Stimulated activated CD8-positive, alpha-beta memory T cell treated with anti-CD3 and anti-CD28 coated beads, Interleukin-15, amount 100 ng/mL, for 4 hours (primary cell): ENCODE measurements at places on chromosomes 1 and 21.

DNA sequence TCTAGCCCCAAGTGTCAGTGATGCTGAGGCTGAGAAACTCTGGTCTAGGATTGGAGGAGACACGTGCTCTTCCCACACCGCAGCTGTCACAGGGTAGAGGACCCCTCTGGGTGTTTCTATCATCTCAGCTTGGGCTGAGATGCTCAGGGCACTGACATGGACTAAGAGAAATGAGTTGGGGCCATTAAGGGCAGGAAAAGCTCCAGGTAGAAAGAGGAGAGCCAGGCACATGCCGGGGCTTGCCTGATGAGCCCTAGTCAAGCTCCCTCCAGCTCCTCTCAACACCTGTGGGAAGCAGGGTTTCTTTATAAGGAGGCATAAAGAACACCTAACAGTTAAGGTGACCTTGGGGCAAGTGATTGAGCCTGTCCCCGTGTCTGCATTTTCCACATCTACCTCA is 17.3 kb downstream of the ABCA4 start:
- DNase-seq = no peak

GRCh38 chr1:114258074-114258473 is 104.4 kb upstream of the SYT6 start:
- no peak for DNase-seq

- DNase-seq = no peak
Observed at GRCh38 chr1:30399026-30399425, 324.4 kb downstream of the MATN1 start.

DNA sequence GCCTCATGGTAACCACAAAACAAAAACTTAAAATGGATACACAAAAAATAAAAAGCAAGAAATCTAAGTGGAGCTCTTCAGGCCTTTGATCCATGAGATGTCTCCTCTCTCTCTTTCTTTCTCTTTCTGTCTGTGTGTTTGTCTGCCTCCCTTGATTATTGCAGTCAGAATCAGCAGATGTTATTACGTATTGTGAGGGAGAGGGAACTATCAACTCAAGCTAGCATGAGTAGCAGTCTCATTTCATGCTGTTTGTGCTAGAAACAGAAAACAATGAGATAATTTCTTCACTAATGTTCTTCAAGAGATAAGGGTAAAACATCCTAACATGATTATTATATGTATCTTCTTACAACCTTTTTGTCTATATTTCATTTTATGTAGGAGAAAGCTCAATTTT is 103.7 kb upstream of the PDC start:
- no peak for DNase-seq

- DNase-seq = no peak
Observed at GRCh38 chr1:41496080-41497055, 11.9 kb upstream of the EDN2 start.

DNA sequence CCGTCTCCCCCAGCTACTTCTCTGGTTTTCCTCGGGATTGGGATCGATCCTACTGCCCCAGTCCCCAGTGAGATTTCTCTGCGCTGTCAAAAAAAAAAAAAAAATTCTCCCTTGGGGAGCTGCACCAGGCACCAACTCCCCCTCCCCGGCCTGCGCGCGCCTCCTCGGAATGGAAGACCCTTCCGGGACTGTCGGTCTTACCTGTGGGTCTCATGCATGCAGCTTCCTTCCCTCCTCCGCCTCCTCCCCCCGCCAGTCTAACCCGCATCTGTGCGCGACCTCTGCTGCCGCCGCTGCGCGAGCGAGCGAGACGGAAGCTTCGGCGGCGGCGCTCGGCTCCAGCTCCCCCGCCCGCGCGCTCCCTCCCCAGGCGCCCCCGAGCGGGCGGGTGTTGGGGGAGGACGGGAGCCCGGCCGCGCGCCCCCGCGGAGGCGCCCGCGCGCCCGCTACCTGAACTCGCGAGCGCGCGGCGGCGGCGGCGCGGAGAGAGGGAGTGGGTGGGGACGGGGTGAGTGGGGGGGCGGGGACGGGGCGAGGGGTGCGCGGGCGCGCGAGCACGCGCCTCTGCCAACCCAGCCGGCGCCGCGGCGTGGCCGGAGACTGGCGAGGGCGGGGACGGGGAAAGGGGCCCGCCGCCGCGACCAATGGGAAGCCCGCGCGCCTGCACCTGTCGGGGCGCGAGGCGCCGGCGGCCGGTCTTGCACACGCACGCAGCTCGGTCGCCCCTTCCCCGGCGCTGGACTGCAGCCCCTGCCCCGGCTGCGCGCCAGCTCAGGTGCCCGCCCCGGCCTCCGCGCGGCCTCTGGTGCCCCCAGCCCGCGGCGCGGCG is at the start of gene SUSD4:
Gene SUSD4 (minus strand): TSS at position 321 of the 829 bp plus-strand sequence. CDS start 751 bp downstream, outside the sequence.
- peak; percentile 51 for DNase-seq

DNA sequence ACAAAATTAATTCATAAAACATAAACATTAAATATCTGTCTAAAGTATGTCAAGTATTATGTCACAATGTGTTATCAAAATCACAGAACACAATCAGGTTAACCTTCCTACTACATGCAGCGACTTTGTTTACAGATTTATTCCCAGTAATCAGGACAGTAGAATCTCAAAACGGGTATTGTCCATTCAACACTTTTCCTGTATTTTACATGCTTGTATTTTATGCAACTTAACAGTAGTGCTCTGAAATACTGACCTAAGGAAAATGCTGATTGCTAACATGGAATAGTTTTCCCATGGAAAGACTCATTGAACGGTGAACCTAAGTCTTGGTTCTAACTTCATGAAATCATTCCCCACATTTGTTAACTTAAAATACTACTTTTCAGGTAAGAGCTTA is 2.3 kb downstream of the SERBP1 start:
- no peak for DNase-seq

DNA sequence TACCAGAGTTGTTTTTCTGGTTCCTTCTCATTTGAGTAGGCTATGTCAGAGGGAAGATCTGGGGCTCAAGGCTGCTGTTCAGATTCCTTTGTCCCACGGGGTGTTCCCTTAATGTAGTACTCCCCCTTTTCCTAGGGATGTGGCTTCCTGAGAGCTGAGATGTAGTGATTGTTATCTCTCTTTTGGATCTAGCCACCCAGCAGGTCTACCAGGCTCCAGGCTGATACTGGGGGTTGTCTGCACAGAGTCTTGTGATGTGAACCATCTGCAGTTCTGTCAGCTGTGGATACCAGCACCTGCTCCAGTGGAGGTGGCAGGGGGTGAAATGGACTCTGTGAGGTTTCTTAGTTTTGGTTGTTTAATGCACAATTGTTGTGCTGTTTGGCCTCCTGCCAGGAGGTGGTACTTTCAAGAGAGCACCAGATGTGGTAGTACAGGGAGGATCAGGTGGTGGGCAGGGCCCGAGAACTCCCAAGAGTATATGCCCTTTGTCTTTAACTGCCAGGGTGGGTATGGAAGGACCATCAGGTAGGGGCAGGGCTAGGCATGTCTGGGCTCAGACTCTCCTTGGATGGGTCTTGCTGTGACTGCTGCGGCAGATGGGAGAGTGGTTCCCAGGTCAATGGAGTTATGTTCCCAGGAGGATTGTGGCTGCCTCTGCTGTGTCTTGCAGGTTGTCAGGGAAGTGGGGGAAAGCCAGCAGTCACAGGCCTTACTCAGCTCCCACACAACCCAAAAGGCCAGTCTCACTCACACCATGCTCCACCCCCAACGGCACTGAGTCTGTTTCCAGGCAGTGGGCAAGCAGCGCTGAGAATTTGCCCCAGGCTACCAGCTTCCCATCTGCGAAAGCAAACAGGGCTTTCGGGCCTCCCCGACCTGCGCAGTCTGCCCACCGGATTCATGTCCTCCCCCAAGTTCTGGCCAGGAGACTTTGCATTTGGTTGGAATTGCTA is 64.2 kb downstream of the SERINC2 start:
- no peak for DNase-seq

DNA sequence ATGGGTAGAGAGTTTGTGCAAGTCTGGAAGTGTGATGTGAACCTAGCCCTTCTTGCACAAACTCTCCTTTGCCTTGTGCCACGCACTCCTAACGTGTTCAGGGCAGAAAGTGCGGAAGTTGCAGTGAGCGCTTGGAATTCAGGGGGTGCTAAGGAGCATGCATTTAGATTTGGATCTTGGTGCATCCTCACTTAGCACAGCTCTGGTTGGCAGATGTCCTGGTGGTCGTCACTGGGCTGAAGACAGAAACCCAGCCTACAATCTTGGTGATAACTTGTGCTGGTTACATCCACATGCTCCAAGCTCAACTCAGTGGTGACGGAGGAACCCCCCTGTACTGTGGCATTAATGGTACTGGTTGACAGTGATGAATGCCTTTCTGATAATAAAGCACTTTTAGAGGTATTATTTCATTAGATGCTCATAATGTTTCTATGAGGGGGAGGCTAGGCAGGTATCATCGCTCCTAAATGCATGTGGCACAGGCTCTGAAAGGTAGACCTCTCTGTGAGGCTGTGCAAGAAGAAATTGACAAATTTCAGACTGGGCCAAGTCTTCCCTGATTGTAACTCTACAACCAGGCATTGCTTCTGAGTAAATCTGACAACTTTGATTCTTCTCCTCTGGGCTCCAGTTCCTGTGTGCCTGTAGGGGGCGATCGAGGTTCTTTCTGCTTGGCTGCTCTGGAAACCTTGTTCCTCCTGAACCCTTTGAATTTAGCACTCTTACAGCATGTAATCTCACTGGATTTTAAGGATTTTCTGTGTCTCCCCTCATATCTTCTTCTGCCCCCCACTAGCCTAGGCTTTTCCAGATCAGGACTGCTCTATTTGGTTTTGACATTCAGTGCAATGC is 40.6 kb downstream of the MAPKAPK2 start:
- no peak for DNase-seq

- no peak for DNase-seq
Observed at GRCh38 chr1:184535191-184535970, 148.6 kb downstream of the C1orf21 start.

GRCh38 chr1:101971304-101971703 is 25.4 kb downstream of the OLFM3 start:
- DNase-seq = no peak

- no peak for DNase-seq
Observed at GRCh38 chr1:218837051-218837450, 336.6 kb upstream of the LYPLAL1 start.

GRCh38 chr1:18941221-18942141 is 15.0 kb downstream of the IFFO2 start:
- no peak for DNase-seq

DNA sequence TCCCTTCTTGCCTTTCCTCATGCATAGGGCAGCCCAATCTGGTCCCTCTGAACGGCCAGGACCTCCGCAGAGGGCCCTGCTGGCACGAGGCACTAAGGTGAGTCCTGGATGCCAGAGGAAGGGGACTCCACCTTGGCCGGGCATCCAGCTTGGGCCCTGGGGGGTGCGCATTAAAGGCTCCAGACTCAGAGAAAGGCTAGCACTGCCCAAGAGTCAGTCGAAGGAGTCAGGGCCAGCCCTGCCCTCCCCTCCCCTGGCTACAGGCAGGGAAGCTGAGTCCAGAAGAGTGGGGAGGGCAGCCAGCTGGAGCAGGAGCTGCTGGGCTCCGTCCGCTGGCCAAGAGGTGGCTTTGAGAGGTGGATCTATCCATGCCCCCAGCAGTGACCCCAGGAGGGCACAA is 2.8 kb upstream of the EFNA4 start:
- no peak for DNase-seq

DNA sequence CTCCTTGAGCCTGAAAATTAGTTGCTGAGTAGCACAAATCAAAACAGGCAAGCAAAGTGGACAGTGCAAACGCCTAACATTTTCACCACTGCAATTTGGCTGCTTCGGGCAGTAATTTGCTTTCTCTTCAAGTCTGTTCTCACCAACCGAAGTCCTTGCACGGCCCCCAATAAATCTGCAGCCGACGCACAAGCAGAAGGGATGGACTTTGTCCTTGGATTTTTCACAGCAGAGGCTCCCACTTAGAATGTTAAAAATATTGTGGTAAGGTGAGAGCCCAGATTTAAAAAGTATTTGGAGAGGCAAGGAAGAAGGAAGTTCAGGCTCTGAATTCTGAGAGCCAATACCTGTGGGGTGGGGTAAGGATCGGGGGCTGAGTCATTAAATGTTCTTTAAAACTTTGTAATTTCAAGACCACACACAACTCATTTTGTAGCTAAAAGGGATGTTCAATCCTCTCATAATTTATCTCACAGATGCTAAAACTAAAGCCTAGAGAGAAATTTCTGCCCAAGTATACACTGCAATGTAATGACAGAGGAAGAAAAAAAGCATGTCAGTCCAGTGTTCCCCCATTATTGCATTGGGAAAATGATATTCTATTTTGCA is 6.2 kb downstream of the CD247 start:
- DNase-seq = no peak

- no peak for DNase-seq
Observed at GRCh38 chr1:67894981-67895735, 61.9 kb upstream of the GNG12 start.

DNA sequence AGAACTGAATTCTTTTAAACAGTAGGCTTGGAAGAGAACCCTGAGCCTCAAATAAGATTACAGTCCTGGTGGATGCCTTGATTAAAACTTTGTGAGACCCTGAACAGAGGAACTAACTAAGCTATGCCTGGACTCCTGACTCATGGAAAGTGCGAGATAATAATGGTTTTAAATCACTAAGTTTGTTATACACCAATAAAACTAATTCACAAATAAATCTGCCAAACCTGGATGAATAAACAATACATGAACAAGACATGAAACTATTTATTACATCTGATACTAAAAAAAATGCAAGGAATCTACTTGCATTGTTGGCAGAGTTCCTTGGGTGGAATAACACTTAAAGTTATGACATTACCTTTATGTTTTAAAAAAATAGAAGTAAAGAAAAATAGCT is 118.4 kb downstream of the PIGK start:
- DNase-seq = no peak

- DNase-seq = no peak
Observed at GRCh38 chr1:193807208-193807607, 620.8 kb upstream of the B3GALT2 start.

GRCh38 chr1:24418898-24419628 is 3.5 kb downstream of the NIPAL3 start:
- DNase-seq = no peak

- no peak for DNase-seq
Observed at GRCh38 chr1:16175610-16176553, 20.0 kb upstream of the EPHA2 start.

DNA sequence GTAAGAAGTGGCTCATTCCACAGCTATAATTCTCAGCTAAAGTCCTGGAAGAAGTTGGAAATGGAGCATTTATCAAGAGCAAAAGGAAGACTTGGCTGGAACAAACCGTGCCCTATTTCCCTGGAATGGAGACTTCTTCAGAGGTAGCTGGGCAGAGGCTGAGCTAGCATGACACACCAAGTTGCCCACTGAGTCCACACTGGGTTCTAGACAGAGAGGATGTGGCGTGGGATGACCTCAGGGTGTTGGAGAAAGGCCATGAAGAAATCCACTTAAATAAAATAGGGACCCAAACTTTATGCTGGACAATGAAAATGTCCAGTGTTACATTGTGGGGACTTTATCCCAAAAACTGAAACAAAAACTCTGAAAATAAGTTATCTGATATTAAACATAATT is 116.2 kb downstream of the KCNJ6 start:
- DNase-seq = no peak

GRCh38 chr1:14113841-14114567 is 414.0 kb downstream of the PRDM2 start:
- DNase-seq = no peak

- no peak for DNase-seq
Observed at GRCh38 chr21:35201288-35201687, 152.2 kb upstream of the RUNX1 start.

- no peak for DNase-seq
Observed at GRCh38 chr1:89990976-89991831, 3.7 kb upstream of the ZNF326 start.
